ENCODE measurements at places on chromosomes 5 and 9.

DNA sequence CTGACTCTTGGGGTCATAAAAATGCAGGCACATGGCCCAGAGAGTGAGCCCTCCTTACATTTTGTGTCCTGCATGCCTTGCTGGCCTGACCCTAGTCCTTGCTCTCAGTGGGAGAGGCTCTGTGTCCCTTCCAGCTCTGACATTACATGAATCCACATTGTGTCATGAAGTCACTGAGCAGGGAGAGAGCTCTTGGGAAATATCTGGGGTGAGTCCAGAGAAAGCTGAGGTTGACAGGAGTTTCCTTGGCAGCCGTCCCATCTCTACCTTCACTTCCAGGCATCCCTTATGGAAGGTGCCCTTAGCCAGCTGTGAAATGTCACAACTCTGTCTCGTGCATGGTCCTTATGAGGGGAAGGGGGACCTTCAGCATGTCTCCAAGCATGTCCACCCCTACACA lies 41.0 kb downstream of the FAT2 start:
- DNase-seq, result no peak

- no peak for DNase-seq
These were observed 662.1 kb upstream of the FTMT start for GRCh38 chr5:121189342-121190305.

DNA sequence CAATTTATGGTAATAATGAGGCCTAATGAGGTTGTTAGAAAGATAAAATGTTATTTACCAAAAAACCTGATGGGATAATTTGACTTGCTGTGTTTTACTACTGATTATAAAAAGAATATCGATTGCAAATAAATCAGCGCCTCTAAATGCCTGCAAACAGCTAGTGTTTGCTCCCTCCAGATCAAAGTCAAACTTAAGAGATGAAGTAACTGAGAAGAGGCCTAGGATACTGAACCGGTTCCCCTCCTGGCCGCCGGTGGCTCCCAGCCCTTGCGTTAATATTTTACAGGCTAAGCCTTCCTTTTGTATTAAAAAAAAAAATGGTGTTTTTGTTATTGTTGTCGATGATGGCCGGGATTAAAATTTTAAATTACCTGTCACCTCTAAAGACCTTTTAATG lies 2.6 kb downstream of the IRX1 start:
- no peak for DNase-seq

DNA sequence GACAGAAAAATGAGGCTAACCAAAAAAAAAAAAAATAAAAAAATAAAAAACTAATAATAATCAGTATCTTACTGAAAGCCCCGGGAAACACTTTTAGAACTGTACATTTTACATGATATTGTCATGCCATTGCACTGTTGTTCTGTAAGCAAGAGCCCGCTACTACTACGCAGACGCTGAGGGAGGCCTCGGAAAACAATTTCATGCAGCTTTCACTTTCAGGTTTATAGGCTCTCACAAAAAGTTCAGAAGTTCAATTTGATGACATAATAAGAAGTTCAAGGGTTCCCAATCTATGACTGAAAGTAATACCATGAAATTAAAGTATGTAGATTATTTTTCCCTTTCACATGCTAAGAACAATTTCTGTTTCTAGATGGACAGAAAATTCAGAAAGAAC lies 318.3 kb upstream of the ITGA1 start:
- DNase-seq, result no peak

- DNase-seq, result no peak
These were observed 655.2 kb upstream of the FAM174A start for GRCh38 chr5:99879791-99880511.

- no peak for DNase-seq
These were observed 92.9 kb upstream of the TNPO1 start for GRCh38 chr5:72723581-72723980.

DNA sequence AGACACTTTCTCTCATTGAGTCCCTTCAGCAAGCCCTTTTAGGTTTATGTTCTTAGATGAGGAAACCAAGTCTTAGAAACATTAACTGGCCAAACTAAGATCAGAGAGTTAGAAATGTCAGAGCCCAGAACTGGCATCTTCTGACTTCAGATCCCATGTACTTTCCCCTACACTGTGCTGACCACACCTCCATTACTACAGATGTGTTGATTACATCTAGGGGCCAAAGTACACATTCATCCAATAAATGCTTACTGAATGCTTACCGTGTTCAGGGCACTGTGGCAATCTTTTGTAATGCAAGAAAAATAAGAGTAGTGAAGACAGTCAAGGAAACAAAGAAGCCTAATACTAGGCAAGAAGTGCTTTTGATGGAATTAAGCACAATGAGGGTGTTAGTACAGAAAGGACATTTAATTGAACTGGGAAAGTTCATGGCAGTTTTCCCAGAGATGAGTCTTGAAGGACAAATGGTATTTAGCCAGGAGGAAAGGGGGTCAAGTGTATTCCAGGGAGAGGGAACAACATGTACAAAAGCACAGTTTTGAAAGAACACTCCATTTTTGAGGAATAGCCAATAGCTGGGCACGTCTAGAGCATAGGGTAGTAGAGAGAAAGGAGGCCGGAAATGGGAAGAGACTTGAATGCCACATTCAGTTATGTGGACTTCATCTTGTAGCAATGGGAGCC lies 89.7 kb upstream of the CDKN2B start:
- DNase-seq, result no peak

- no peak for DNase-seq
These were observed 341.7 kb upstream of the CLINT1 start for GRCh38 chr5:158200619-158201018.

GRCh38 chr5:95583992-95584391 lies 29.1 kb downstream of the ARSK start:
- no peak for DNase-seq

GRCh38 chr9:134365791-134366222 lies 39.6 kb downstream of the RXRA start:
- DNase-seq, result no peak

DNA sequence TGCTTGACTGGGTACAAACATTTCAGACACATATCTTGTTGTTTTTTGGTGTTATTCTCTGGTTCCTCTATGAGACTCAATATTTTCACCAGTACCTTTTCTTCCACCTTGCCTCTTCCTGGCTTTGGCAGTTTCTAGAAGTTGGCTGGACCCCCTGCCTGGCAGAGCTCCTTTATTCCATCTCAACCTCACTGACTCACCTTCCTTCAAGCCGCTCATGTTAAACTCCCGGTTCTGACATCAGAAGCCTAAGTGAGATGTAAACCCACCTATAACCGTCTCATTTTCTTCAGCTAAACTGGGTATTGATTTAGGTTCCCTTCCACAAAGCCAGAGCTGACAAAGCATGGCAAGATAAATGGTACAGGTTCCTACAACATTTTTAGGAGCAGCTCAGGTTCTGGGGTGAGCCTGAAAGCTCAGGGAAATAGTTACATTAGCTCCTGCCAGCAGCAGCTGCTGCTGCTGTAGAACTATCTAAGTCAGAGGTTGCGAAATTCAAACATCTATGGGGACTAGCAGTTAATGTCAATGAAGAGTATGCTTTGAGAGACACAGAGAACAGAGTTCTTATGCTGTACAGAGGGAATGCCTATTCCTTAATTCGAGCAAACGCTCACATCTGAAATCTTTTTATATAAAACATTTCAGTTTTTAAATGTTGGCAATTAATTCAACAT lies 197.1 kb upstream of the NR3C1 start:
- no peak for DNase-seq

- DNase-seq, result no peak
These were observed 139.2 kb upstream of the CCNH start for GRCh38 chr5:87551911-87552310.

GRCh38 chr9:99509900-99510535 lies 287.9 kb downstream of the SEC61B start:
- DNase-seq, result no peak

GRCh38 chr5:173323799-173324114 lies 4.5 kb downstream of the STC2 start:
- no peak for DNase-seq

DNA sequence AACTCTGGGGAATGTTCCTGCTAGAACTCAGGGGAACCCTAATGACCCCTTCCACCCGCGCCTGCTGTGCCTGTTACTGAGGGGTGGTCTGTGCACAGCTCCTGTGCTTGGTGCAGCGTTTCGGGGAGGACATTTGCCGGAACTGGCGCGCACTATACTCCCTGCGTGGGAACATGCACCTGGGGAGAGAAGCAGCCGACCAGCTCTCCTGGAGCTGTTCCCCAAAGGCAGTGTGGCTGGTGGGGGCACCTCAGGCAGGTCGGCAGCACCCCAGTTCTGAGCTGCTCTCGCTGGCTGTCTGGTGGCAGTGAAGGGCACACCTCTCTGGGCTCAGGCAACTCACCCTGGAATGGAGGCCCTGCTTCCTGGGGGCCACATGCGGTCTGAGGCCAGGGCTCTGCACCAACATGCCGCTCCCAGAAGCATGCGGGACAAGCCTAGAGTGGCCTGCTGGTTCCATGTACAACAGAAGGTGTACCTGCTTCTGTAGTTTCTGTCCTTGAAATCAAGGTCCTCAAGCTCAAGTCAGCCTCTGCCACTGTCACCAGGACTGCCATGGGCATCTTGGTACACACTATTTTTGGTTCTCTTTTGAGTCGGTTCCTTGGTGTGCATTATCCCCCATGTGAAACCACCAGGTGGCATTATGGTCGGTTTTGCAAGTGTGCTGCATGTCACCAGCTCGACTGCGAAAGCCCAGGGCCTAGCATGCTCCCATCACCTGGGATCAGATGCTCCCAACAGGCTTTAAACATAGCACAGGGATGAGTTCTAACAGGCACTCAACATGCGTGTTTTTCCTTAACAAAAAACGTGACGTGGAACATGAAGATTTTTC lies 7.8 kb upstream of the MRNIP start:
- DNase-seq, result no peak

DNA sequence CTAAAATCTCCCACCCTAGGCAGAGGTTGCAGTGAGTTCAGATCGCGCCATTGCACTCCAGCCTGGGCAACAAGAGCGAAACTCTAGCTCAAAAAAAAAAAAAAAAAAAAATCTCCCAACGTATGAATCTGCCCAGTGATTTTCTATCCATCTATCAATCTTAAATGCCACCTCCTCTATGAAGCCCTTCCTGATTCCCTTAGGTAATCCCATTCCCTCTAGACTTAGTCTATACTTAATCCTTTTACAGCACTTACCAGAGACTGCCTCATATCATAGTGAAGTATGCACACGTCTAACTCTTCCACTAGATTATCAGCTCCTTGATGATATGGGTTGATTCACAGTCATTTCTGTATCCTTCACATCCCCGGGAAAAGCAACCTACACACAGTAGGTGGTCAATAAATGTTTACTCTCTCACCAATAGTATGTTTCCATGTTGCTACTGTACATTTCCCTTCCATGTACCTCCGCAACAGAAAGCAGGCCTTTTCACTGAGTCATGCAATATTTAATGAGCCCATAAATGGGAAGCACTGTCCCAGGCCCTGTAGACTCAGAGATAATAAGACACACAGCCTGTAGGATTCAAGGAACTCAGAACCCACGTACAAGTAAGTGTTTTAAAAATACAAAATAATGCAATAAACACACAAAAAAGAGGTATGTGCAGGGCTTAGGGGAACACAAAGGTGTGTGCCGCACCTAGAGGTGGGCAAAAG lies 1.2 kb downstream of the DROSHA start:
- DNase-seq, result peak; percentile 79

- no peak for DNase-seq
These were observed 22.5 kb downstream of the LHFPL2 start for GRCh38 chr5:78626009-78626571.

- peak; percentile 66 for DNase-seq
These were observed 112.2 kb downstream of the RPS23 start for GRCh38 chr5:82165740-82166530.

- no peak for DNase-seq
These were observed 179.1 kb downstream of the FGF1 start for GRCh38 chr5:142506756-142507155.

- DNase-seq, result no peak
These were observed 484.6 kb downstream of the SLCO4C1 start for GRCh38 chr5:101811466-101811865.

Data from RCC 7860 (cell line).